CD8-positive, alpha-beta memory T cell (primary cell): ENCODE measurements at places on chromosomes 5 and 9. TPM values are rescaled to one million over a fixed set of nuclear protein-coding genes. Genes with fewer than 3 reads are reported as not detected.

Gene GFRA3
- total RNA-seq = not detected

Gene CDH9
- not detected for total RNA-seq

DNA sequence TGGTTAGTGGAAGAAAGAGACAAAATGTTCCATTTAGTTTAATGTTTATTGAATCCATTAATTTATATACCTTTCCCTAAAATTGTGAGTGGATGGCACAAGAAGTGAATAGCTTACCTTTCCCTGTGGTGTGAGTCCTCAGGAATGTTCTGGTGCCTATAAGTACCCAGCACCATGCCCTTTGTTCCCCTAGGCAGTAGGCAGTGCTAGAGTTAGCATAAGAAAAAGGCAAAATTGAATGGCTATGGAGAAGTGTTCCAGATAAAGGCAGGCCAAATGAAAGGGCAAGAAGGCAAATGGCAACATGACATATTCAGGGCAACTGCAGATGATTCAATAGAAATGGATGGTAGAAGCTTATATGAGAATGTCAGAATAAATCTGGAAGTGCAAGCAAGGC is 370.8 kb upstream of the PTGER4 start:
- no peak for DNase-seq

DNA sequence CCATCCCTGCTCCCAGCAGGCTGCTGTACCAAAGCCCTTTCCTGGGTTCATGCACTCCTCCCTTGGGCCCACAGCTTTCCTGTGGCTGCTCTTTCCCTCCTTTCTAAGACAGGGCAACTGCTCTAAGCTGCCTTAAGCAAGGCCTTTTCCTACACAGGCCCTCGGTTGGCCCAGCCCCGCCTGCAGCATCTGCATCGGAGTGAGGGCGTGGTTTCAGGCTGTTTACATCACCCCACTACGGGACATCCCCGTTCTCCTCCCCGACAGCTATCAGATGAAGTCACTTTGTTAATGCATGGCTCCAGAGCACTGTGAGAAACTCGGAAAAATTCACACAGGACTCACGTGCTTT is 3.4 kb downstream of the DPH7 start:
- DNase-seq = no peak

Gene HTR1A
- not detected for total RNA-seq

DNA sequence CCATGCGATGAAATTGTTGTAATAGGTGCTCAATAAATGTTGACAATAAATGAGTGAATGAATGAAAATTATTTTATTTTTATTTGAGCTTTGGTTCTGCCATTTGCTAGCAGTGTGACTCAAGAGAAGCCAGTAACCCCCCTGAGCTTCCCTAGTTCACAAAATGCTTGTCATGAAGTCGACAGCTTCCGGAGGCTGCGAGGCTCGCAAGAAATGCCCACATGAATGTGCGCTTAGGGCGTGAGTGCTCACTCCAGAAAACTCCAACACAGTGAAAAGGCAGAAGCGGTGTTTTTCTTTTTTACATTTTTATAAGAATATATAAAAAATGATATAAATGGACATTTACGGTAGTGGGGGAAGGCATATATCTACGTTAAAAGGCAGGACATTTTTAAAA is 26.5 kb downstream of the CDKN2A start:
- no peak for DNase-seq
